ENCODE measurements at places on chromosomes 5 and 9. TPM values are rescaled to one million over a fixed set of nuclear protein-coding genes. Genes with fewer than 3 reads are reported as not detected.

SPINK4 gene
- polyA plus RNA-seq, result 19.1 TPM

DNM1 gene
- polyA plus RNA-seq, result 4.8 TPM

PCDHGB1 gene
- polyA plus RNA-seq, result 0.03 TPM

HACD4 gene
- polyA plus RNA-seq, result 1.6 TPM

FER gene
- polyA plus RNA-seq, result 2.1 TPM

S100Z gene
- not detected for polyA plus RNA-seq

FAM153A gene
- polyA plus RNA-seq, result 0.12 TPM

FBP2 gene
- polyA plus RNA-seq, result 22.0 TPM

KIF12 gene
- 20.0 TPM for polyA plus RNA-seq

MORN5 gene
- not detected for polyA plus RNA-seq

TEK gene
- 0.92 TPM for polyA plus RNA-seq

ITK gene
- polyA plus RNA-seq, result 0.93 TPM

ELOVL7 gene
- 1.7 TPM for polyA plus RNA-seq

DMGDH gene
- 1.2 TPM for polyA plus RNA-seq

ACTBL2 gene
- 0.19 TPM for polyA plus RNA-seq

ADAMTS16 gene
- polyA plus RNA-seq, result not detected

SLC34A3 gene
- not detected for polyA plus RNA-seq

SLC6A19 gene
- 0.13 TPM for polyA plus RNA-seq

NUDT2 gene
- 73.2 TPM for polyA plus RNA-seq

NMUR2 gene
- not detected for polyA plus RNA-seq

ERMP1 gene
- 7.1 TPM for polyA plus RNA-seq

ADAMTSL2 gene
- polyA plus RNA-seq, result 1.4 TPM

PDE8B gene
- 1.3 TPM for polyA plus RNA-seq

PDCD1LG2 gene
- polyA plus RNA-seq, result not detected

SSBP2 gene
- polyA plus RNA-seq, result 28.3 TPM

TEX48 gene
- polyA plus RNA-seq, result not detected

All from stomach (tissue), 19 donors.